ENCODE measurements at places on chromosomes 2 and 18. TPM values are rescaled to one million over a fixed set of nuclear protein-coding genes. Genes with fewer than 3 reads are reported as not detected.

DNA sequence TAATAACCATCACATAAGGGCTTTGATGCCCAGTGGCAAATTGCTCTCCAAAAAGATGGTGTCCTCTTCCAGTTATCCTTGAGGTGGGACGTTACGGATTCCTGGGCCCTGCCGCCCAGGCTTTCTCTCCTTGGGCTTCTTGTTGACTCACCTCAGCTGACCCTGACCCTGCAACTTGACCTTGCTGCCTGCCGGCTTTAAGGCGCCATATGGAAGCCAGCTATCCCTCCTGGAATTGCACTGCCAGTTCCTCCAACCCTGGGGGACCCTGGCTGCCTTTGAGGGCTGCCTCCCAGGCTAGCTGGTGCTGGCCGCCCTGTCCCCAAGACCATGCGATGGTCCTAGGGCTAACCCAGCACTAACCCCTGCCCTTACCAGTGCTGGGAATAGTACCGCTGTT is 28.3 kb upstream of the B3GNT7 start:
- H3K27me3 ChIP-seq = no peaks in the 10 kb centered on the region
- no peak overlapping the region for H3K27ac ChIP-seq
- no peak overlapping the region for H3K4me3 ChIP-seq
- DNase-seq = no peak
- H3K36me3 ChIP-seq = no peaks in the 10 kb centered on the region

DNA sequence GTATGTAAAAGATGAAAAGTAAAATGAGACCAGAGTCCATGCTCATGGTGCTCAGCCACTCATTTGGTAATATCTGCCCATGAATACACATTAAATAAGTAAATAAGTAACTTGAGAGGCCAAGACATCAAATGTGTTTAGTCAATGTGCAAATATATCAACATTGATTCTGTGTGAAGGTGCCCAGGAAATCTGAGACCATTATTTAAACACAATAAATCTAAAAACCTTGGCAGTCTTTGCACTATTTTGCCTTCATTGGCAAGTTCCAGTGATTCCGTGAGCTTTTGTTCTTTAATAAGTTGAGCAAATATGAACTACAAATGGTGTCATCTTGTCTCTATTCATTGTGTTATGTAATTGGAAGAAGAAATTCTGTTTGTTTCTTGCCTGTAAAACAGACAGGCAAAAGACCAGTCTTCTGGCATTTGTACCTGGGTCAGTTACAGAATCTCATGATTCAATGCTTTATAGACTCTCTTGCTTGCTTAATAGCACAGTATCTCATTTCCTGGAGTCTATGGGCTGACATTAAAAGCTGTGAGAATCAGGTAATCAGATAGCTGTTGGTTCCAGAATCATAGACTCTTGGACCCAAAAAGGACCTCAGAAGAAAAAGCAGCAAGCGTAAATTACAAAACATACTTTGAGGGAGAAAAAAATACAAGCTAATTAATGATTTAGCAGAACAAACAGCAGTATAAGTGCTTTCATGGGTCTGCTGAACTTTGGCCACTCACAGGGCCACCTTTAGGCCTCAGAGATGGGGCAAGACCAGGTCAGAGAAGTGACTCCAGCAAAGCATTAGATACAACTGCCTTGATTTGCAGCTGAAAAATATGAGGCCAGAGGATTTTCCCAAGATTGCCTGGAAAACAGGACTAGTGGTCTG is 20.0 kb upstream of the SERPINB3 start:
- H3K4me1 ChIP-seq = no peaks in the 10 kb centered on the region
- H3K4me3 ChIP-seq = no peak overlapping the region
- H3K36me3 ChIP-seq = no peaks in the 10 kb centered on the region
- H3K27ac ChIP-seq = no peak overlapping the region
- H3K27me3 ChIP-seq = no peaks in the 10 kb centered on the region

GRCh38 chr2:8997631-8998030 is 5.9 kb downstream of the MBOAT2 start:
- no peak for DNase-seq
- no peaks in the 10 kb centered on the region for H3K36me3 ChIP-seq
- no peak overlapping the region for H3K27ac ChIP-seq
- H3K4me3 ChIP-seq = no peak overlapping the region

The NXPH2 gene
- not detected for total RNA-seq

DNA sequence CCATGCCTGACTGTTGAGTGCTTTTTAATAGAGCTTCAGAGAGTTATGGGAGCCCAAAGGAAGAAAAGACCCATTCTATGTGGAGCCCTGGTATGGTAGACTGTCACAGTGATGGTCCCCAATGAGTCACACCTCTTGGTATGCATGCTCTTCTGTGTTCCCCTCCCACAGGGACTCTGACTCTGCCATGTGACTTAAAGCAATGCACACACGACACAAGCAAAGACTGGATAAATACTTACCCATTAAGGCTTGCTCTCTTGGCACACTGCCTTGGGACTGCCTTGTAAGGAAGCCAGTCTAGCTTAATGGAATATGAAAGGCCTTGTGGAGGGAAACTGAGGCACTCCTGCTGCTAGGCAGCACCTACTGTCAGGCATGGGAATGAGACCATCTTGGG is 16.7 kb upstream of the DTNB start:
- no peaks in the 10 kb centered on the region for H3K4me1 ChIP-seq
- DNase-seq = no peak
- H3K27me3 ChIP-seq = no peaks in the 10 kb centered on the region
- H3K4me3 ChIP-seq = no peak overlapping the region
- H3K27ac ChIP-seq = no peak overlapping the region

DNA sequence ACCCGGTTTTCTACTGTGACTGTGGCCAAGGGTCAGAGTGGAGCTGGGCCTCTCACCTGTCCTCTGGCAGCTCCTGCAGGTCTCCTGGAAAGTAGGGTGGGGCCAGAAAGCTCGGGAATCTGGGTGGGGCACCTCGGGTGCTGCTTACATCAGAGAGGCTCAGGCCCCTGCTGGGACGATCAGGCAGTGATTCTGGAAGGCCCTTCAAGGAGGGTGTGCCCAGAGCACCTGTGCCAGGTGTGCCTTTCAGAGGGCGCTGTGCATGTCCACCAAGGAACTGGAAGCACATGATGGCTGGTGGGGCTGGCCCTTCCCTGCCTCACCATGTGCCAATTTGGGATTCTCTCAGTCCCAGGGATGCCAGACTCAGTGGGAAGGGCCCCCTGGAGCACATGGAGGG is 44.0 kb downstream of the ATP6V1C2 start:
- H3K4me1 ChIP-seq = peaks cover 8% of the 10 kb centered on the region
- peaks cover 2% of the 10 kb centered on the region for H3K27me3 ChIP-seq
- DNase-seq = no peak
- H3K36me3 ChIP-seq = no peaks in the 10 kb centered on the region
- no peak overlapping the region for H3K27ac ChIP-seq
- no peak overlapping the region for H3K4me3 ChIP-seq
